ENCODE measurements at places on chromosomes 5 and 9.

DNA sequence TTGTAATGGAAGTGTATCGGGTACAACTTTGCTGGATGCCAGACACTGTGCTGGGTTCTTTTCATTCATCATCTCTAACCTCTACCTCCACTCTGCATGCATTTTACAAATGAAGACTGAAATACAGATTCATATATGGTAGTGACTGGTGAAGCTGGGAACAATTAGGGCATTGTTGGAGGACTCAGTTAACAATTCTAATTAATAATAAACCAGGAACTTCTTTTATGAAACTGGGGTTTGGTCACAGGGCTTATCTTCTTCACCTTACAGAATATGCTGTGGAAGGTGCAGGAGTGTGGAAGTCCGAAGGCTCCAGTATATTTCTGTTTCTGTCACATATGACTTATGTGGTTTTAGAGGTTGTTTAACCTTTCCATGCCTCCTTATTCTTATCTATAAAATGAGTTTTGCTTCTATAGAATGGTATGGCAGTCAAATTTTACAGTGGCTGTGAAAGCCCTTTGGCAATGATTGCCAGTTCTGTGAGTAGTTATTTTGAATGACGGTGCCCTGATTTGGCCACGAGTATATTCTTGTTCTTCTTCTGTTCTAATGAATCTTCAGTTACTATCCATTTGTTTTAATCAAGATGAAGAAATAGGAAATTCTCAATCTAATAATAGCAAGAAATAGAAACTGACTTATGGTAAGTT, 284.7 kb downstream of the GABRB2 start:
- no peak for DNase-seq

DNA sequence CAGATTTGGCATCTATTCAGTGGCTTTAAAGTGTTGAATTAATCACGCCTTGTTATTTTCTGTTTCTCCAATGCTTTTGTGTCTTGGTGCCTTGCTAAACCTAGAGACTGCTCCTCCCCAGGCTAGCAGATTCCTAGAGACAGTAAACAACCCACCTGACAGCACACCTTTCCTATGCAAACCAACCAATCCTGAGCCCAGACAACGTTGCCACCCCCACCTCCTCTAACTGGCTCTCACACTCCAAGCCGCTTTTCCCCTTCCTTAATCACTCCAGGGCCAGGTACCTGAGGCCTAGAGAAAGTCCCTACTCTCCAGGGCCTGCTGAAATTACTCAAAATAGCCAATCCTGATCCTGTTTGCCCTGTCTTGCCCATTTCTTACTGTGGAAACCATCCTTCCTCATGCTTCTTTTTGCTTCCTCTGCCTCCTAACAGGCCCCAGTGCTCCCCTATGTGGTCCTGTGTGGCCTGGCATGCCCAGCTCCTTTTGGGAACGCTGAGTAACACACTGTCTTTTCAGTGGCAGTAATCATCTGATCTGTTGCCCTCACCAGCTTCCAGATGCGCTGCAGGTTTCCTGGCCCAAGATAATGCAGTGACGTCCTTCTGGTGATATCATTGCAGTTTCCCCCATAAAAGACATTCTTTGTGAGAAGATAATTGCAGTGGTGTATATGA, 53.4 kb downstream of the GAS1 start:
- DNase-seq: no peak

- DNase-seq: no peak
These were observed 20.4 kb upstream of the ZNF354B start for GRCh38 chr5:178839319-178839704.

DNA sequence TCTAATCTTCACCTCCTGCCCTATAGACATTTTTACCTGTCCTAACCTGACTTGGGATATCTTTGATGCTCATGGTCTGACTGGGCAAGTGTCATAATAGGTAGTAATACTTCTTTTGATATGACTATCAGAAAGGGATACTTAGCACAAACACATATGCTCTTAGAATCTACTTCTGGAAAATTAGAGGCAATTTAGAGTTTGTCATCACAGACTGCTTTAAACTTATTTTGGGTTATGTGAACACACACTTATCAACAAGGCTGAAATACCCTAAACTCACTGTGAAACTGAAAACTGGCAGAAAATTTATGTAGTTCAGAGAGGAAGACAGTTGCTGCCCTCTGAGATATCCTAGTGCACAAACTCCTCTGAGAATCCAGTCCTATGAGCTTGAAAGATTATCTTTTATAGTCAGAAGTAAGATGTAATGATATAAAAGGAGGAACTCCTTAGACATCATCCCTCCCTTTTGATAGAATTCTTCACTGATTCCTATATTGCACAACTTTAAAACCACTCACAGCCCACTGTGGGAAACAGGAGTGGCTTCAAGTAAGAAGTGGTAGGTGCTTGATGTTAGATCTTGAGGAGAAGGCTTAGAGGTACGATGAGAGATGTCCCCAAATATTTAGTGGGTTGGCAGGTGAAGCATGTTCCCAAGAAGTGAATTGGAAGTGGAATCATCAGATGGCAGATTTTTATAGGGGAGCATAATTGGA, 273.3 kb downstream of the MAN2A1 start:
- DNase-seq: no peak

GRCh38 chr5:159186319-159186718, 23.0 kb downstream of the RNF145 start:
- no peak for DNase-seq
